ENCODE measurements at places on chromosomes 3 and 15.

DNA sequence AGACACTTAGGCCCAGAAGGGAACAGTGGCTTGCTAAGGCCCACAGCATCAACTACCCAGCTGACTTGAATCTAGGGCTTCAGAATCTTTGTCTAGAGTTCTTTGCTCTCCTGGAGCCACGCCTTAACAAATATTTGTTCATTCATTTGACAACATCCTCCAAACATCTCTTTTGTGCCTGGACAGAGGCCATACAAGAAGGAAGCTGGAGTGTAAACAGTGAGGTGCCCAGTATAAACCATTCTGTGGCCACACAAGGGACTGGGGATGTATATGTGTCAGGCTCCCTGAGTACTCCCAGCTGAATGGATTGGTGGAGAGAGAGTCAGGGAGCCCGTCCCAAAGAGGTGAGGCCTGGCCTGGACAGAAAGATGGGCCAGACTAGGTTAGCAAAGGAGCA is 3.4 kb downstream of the CIB2 start:
- no peak for DNase-seq

GRCh38 chr3:64927689-64928088 is 239.9 kb upstream of the ADAMTS9 start:
- no peak for DNase-seq

- DNase-seq = no peak
Measured at GRCh38 chr3:47606165-47606564, 27.5 kb upstream of the CSPG5 start.

DNA sequence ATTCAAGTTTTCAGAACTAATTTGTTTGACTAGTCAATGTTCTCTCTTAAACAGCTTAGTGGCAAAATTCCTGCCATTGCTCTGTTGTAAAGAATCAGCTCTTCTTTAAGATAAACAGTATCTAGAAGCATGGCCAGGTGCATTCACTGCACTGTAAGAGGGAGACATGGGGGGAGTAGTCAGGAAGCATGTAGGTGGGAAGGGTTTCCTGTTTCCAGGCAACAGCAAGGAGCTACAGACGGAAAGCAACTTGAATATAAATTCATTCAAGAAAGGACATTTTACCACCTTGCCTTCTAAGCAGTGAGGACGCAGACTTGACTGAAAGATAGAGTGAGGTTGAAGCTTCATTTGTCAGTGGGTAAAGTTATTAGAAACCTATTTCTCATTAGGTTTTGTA is 55.3 kb downstream of the BBX start:
- DNase-seq = no peak

DNA sequence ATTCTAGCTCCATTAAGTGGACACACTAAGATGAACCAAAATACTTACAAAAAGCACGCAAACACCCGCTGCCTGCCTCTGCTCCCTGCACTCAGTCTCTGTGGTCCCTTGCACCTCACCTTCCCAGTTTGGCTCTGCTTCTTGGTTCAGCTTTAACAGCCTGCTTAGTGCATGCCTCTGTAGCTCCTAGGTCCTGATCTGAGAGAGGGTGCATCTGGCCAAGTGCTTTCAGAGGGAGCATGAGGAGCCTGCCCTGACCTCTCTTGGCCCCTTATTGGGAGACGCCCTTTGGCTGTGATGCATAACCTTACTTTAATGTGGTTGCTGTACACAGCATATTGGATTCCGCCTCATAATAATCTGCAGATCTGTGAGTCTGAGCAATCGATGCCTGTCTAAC is 21.2 kb upstream of the ATP10A start:
- no peak for DNase-seq

- no peak for DNase-seq
Measured at GRCh38 chr3:24510030-24510648, 15.5 kb upstream of the THRB start.

- DNase-seq = peak; percentile 14
Measured at GRCh38 chr15:84979651-84980050, 2.0 kb upstream of the PDE8A start.

DNA sequence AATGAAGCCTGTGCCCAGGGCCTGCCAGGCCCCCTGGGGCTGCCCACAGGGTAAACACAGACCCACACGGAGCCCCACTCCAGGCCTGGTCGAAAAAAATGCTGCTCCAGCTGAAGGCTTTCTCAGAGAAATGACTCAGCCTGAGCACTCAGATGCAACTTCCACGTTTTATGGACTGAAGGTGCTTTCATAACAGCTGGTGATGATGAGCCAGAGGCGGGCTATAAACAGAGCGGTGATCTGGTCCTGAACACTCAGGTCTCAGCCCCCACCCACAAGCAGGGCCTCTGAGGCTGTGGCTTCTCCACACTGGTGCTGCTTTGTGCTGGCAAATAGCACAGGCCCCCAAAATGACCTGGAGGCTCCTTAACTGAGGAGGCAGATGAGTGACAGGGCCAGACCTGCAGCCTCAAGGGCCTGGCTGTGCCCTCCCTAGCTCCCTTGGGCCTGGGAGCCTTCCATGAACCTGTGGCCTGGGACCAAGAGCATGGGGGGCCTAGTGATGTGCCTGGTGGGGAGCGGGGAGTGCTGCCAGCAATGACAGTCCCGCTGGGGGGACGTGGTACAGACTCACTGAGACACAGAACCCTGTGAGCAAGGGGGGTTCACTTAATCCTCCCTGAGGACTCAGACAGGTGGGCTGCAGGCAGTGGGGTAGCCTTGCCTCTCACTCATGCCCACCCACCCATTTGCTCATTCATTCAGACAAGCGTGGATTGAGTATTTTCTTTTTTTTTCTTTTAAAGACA is 23.0 kb upstream of the FURIN start:
- DNase-seq = peak; percentile 83

GRCh38 chr3:173735841-173736240 is 338.3 kb downstream of the NLGN1 start:
- no peak for DNase-seq

DNA sequence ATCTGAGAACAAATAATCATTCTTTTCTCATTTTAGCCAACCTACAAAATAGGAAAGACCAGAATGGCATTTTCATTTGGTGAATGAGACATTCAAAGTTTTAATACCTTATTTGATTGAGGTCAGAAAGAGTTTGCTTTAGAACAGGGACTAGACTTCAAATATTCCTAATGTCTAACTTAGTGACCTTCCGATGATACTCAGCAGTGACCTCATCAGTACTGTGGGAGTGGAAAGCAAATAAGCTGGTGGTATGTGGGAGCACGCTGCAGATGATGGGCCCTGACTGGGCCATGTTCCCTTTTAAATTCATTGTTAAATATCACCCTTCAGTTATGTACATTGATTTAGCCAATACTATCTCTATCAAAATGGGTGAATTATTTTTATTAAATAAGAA is 223.3 kb downstream of the P3H2 start:
- no peak for DNase-seq

- no peak for DNase-seq
Measured at GRCh38 chr3:175392653-175393052, 533.5 kb downstream of the NAALADL2 start.
